ENCODE measurements at places on chromosomes 5 and 9.

- DNase-seq = no peak
Observed at GRCh38 chr9:114613919-114614318, 2.8 kb downstream of the TMEM268 start.

- DNase-seq = no peak
Observed at GRCh38 chr9:73152543-73152844, 829 bp downstream of the ANXA1 start.

- DNase-seq = no peak
Observed at GRCh38 chr5:38370358-38371100, 112.2 kb downstream of the EGFLAM start.

DNA sequence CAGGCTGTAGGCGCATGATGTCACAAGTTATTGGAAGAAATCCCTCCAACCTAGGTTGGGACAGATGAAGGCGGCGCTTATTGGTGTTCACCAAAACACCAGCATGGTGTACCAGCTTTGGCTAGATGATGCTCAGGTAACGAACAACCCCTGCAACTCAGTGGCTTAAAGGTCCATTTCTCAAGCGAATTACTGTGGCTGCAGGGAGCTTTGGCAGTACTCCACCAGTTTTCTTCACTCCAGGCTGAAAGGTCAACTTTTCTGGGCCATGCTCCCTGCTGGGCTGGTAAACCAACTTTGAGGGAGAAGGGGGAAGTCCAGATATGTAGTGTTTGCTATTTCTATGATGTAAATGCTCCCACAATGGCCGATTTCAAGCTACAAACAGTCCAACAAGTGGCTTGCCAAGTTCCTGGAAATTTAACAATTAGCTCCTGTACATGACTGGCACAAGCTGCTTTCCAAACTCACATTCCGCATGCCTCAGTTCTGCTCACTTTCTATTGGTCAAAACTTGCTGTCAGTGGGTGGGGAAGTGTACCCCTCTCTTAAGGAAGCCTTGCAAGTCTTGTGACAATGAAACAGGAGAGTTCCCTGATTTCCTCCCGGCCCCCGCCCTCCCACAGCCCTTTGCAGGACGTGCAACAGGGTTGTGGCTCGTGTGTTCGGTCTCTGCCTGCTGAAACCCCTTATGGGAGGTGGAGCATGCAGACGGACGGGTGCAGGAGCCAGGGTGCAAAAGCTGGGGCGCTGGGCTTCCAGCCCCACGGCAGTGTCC is 588 bp upstream of the ZBED3 start:
- DNase-seq = no peak

- no peak for DNase-seq
Observed at GRCh38 chr5:176675676-176676360, 28.5 kb downstream of the TSPAN17 start.

GRCh38 chr5:157188270-157188669 is 7.6 kb downstream of the ITK start:
- DNase-seq = no peak

DNA sequence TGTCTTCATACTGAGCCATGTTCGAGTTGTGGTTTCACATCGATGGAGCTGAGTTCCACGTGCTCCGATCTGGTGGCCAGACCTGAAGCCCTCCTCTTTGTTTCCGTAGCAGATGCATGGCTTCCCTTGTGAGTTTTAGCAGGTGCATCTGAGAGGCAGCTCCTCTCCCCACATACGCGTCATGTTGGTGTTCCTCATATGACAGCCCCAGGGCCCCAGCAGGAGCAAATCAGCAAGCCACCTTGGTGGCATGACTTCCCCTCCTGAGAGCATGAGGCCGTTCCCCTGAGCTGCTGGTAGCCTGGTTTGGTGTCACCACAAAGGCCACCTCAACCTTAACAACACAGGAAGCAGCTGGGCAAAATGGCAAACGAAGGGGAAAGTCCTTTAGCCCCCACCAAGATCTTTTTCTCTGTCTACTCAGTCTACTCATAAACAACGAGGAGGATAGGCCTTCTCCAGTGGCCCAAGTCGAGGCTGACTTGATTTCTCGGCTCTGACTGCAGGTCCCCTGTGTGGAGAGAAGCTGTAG is 5.9 kb downstream of the CYFIP2 start:
- DNase-seq = peak; percentile 93

- DNase-seq = no peak
Observed at GRCh38 chr9:93108291-93109041, 12.4 kb downstream of the CARD19 start.

DNA sequence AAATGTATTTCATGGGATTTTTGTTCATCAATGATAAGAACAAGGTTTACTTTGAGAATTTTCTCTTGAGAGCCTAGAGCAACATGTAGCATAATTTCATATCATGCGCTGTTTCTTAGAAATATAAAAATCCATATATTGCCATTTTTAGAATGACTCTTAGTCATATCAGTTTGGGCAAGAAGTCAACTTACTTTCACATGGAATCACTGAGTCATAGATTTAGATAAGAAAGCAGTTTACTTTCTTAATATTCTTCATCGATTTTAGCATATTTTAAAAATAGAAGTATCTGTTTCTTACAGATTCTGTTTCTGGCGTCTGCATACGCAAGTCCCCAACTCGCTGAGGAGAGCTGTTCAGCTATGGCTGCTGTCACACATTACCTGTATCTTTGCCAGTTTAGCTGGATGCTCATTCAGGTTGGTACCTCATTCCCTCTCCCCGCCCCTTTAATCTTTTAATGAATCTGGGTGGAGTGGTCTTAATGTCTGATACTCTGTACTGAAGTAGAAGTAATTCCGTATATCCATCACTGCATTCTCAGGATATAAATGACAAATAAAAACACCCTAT is 406.6 kb downstream of the ADGRV1 start:
- no peak for DNase-seq

DNA sequence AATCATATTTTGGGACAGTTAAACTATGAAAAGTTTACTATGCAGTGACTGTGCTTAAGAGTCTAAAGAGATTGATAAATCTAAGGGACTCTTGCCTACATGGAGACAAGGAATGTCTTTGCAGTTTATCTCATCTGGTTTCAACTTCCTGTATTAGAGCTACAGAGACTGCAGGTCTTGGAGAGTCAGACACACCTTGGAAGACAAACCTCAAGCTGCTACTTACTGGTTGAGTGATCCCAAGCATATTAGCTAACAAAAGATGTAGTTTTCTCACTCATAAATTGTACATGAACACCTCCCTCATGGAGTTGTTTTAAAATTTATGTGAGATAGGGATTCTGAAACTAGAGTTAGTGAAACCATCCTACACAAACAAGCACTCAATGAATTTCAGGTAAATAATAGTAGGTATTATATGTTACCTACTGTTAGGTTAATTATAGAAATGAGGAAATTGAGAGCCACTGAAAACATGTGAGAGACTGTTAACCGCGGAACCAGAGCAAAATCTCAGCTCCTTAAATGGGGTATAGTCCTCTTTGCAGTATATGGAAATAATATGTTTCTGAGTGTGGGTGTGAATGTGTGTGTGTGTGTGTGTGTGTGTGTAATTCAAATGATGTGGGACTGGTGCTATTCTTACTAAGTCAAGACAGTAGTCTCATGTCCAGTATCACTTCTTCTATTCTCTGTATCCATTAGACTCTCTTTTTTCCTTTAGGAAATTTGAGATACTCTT is 752.1 kb downstream of the DTWD2 start:
- DNase-seq = no peak

Data from GM12878 (cell line).